ENCODE measurements at places on chromosomes 3 and 15.

DNA sequence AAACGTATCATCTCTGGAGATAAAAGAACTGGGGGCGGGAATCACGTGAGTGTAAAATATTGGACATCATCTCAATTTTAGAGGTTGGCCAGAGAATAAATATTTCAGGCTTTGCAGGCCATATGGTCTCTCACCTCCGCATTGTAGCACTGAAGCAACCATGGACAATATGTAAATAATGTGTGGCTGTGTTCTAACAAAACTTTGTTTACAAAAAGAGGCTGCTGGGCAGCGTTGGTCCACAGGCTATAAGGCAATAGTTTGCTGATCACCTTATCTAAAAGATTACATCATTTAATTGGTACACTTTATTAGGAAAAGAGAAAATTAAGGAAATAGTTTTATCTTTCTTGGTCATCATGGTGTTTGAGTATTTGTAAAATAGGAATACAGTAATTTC, 22.5 kb upstream of the SHC4 start:
- DNase-seq: no peak

- no peak for DNase-seq
Observed at GRCh38 chr3:117355566-117355965, 646.0 kb downstream of the TUSC7 start.

GRCh38 chr3:125055913-125056745, at the start of gene HEG1:
Gene HEG1, minus strand, starts transcription at chr3:125055997. Its CDS starts 107 bp downstream, at chr3:125055890.
- DNase-seq: peak; percentile 59

- DNase-seq: no peak
Observed at GRCh38 chr3:52524752-52525679, 8.6 kb downstream of the NT5DC2 start.

DNA sequence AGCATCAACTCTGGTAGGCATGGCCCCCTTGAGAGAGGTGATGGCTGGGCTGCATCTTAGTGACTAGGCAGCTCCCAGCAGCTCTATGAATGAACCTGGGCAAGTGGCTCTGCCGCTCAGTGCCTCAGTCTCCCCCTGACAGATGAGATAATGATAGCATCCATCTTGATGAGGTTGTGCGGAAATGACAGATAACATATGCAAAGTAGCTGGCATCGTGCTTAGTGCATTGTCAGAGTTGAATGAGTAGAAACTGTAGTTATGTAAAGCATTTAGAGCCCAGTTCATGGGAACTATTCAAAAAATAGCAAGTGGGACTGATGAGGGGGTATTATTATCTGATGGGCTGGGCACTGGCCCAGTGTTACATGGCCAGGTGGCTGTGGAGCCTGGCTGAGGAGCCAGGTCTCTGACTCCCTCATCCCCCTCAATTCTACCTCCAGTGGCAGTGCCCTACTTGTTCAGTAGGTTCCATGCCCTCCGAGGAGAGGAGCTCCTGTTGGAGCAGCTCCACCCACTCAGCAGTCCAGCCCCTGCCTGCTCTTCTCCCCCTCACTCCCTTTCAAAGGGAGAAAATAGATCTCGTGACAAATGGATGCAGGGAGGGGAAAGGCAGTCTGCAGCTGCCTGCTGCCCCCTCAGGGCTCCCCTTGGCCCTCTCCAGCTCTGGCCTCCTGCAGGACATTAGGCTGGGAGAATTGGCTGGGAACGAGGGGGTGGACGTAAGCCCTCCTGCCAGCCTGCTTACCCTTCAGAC, 6.6 kb downstream of the PRKCD start:
- no peak for DNase-seq

- no peak for DNase-seq
Observed at GRCh38 chr3:155712008-155712407, 32.9 kb downstream of the PLCH1 start.

- no peak for DNase-seq
Observed at GRCh38 chr15:64037966-64038365, 8.3 kb downstream of the DAPK2 start.

DNA sequence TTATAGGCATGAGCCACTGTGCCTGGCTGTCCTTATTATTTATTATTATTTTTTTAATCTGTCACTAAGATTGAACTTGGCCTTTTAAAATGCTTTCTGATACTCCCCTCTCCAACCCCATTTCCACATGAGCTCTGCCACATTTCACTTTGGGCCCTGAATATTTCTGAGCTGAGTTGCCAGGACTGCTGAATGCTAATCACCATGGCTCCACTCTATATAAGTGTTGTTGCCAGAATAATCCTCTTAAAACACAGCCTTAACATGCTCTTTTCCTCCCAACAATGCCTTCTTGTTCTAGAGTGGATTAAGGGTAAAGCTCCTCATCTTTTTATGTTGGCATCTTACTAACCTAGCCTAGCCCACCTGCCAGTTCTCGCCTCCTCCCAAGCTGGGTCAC, 124.4 kb downstream of the PDZRN3 start:
- no peak for DNase-seq

GRCh38 chr3:188178293-188178936, 24.5 kb downstream of the LPP start:
- DNase-seq: no peak

GRCh38 chr15:82128401-82129148, 82.8 kb upstream of the MEX3B start:
- no peak for DNase-seq

GRCh38 chr3:156102267-156102931, 18.0 kb upstream of the KCNAB1 start:
- DNase-seq: no peak

DNA sequence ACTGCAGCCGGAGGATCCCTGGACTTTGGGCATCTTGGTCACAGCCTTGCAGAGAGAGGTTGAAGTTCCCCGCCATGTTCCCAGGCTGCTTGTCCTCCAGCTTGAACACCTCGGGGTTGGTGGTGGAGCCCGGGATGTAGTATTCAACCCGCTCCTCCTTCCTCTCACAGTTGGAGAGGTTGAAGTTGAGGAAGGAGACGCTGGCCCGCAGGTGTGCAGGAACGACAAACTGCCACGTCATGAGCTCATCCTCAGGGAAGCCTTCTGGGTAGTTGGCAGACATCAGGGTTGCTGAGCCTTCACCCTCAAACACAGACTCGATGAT, 35.7 kb downstream of the CDCP1 start:
- no peak for DNase-seq

DNA sequence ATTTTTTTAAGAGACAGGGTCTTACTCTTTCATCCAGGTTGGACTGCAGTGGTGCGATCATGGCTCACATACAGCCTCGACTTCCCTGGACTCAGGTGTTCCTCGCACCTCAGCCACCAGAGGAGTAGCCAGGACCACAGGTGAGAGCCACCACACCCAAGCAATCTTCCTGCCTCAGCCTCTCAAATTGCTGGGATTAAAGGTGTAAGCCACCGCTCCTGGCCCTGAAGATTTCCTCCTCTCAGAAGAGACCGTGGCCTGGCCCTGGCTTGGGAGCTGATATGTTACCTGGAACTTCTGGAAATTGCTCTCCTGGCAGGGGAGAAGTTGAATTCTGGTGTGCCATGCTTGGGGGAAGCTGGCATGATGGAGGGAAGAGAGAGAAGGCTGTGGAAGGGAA, 36.2 kb downstream of the PPCDC start:
- no peak for DNase-seq

GRCh38 chr3:101249522-101249921, 70.9 kb downstream of the IMPG2 start:
- no peak for DNase-seq

Measured in NCI-H2171 (cell line).